Mammary epithelial cell (primary cell): ENCODE measurements at places on chromosomes 1 and 21. TPM values are rescaled to one million over a fixed set of nuclear protein-coding genes. Genes with fewer than 3 reads are reported as not detected.

The BCAR3 gene
- polyA plus RNA-seq = 123 TPM

The SERPINC1 gene
- polyA plus RNA-seq = 0.09 TPM

The TMEM51 gene
- polyA plus RNA-seq = 14.9 TPM

The AMY1A gene
- not detected for polyA plus RNA-seq

The MAD2L2 gene
- polyA plus RNA-seq = 57.7 TPM

The LIN28A gene
- 0.02 TPM for polyA plus RNA-seq

The NPPB gene
- not detected for polyA plus RNA-seq
